Stimulated activated CD4-positive, alpha-beta T cell treated with anti-CD3 and anti-CD28 coated beads, Interleukin-4, amount 100 ng/mL, for 1 hour (primary cell): ENCODE measurements at places on chromosomes 1 and 21.

DNA sequence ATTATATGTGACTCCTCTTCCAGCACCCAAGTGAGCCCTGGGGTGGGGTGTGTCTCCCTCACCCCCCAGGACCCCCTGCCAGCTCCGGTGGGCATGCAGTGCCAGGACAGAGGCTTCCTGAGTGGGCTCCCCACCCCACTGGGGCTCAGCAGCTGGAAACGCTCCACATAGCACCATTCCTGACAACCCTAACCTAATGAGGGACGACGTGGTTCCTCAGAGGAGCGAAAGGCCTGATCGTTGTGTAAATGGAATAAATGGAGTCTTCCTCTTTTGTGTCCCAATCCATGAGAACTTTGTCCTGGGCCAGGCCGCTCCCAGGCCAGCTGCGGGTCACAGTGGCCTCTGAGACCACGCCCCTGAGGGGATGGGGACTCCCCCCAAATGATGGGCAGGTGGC is 1.8 kb upstream of the TSPEAR start:
- DNase-seq: no peak

DNA sequence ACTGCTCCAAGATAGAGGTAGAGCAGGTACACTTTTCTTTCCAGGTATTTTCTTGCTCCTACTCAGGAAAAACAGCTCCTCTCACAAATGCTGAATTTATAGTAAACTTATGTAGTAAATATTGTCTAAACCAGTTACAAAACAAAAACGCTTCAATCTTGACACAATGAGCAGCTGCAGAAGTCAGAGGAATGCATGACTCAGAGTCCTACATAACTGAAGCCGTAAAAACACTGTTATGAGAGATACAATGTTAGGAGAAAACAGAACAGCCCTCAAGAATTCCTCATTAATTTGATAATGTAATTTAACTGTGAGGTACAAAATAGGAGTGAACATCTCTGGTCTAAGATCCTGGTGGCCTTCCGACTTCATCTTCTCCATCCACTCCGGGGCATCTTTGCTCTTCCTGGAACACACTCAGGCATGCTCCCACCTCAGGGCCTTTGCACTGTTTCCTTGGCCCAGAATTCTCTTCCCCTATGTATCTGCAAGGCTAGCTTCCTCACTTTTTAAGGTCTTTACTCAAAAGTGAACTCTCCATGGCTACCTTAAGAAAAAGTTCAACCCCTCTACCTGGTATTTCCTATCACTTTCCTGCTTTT is 138.5 kb downstream of the SLC45A1 start:
- no peak for DNase-seq

DNA sequence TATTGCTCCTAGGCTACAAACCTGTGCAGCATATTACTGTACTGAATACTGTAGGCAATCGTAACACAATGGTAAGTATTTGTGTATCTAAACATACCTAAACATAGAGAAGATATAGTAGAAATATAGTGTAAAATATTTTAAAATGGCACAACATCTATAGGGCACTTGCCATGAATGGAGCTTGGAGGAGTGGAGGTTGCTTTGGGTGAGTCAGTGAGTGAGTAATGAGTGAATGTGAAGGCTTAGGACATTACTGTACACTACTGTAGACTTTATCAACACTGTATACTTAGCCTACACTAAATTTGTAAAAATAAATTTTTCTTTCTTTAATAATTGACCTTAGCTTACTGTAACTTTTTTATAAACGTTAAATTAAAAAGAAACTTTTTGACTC is 7.9 kb downstream of the LEFTY2 start:
- DNase-seq: no peak

DNA sequence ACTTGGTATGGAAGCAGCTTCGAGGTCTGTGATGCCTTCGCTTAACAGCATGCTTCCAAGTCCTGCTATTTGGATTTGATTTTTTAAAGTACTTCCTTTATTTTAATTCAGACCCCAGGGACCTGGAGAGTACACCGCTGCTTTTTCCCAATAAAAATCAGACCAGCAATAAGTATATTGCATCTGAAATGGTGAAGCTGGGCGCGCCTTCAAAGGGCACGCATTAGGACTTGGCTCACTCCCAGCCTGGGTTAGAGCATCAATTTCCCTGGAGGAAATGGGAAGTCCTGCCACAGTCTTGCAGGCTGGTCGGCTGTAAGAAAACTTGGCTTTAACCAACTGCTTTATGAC is 325.1 kb downstream of the RRAGC start:
- DNase-seq: no peak

- no peak for DNase-seq
These were observed 116.0 kb downstream of the BCAR3 start for GRCh38 chr1:93565496-93566206.
